Thoracic aorta (tissue), 2 donors: ENCODE measurements at places on chromosomes 16 and 17.

GRCh38 chr16:73011926-73012325 is 36.0 kb downstream of the ZFHX3 start:
- no peak for DNase-seq

DNA sequence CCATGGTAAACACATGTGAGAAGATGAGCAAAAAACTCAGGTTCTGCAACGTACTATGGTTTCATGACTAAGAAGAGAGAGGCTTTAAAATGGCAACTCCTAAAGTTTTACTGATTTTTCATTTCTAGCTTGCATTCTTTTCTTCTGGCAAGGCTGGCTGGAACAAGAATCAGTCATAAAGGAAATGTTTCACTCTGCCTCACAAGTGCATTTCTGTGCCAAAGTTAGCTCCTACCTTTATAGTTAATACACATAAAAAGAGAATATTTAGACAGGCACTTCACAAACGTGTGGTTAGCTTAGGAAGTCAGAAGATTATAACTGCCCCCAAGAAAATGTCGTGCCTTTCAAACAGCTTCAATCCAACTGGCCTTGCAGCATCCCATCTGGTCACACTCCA is 417.1 kb upstream of the CDH11 start:
- no peak for DNase-seq

GRCh38 chr16:20822521-20823325 is 16.4 kb downstream of the REXO5 start:
- no peak for DNase-seq

DNA sequence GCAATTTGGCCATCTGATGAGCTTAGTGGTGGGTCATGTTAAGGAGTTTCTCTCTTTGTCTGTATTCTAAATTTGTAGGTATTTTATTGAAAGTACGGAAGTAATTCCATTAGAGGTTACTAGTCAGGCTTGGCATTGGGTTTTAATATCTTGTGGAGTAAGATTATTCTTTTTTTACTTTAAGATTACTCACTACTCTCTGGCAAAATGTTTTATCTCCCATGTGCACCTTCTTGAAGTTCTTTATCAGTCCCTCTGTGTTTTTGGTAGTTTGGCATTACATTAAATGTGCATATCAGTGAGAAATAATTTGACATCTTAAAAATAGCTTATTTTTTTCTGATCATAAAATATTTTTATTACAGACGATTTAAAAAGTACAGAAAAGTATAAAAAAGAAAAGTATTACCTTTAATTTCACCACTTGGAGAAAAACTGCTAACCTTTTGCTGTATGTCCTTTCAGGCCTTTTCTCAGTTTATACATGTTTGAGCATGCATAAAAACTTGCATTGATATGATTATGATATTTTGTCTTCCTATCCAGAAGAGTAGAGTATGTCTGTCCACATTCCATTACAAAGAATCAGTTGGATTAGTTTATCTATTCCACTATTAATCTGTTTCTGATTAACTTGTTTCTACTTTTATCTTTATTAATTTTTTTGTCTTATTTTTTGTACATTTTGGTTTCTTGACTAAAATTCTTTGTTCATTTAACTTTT is 198.3 kb downstream of the SPECC1 start:
- DNase-seq = no peak

GRCh38 chr16:63890081-63890480 is 1231.8 kb downstream of the CDH11 start:
- DNase-seq = no peak

GRCh38 chr16:65745-66144 is 6.7 kb downstream of the RHBDF1 start:
- DNase-seq = peak; percentile 61

DNA sequence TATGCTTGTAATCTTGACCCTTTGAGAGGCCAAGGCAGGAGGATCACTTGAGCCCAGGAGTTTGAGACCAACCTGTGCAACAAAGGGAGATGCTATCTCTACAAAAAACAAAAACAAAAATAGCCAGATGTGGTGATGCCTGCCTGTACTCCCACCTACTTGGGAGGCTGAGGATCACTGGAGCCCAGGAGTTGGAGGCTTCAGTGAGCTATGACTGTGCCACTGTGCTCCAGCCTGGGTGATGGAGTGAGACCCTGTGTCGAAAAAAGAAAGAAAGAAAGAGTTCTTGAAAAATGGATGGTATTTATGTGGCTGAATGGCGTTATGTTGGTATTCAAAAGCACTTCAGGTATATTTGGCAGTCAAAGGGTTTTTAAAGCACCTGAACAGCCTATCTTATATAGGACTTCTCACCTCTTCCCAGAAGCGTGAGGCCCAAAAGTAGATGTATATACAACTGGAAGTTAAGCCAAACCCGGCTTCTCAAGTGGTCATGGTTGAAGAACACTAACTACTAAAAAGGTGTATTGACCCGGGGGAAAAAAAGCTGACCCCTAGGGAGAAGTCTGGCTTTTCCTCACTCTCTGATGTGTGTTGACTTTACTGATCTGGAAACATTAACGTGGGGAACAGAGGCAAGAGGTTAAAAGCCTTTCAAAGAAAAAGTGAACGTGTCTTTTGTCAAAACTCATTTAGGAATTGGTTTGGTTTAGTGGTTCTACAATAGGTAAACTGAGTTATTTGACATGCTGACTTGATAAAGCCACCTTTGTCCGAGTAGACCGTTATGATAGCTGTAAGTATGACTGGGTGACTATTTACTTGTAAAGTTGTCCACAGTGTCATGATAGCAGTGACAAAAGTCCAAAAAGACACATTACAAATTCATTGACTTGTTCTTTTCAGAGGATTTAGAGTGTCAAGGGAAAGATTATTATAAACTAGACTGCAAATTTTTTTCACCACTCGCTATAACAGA is 183.4 kb downstream of the IRX3 start:
- DNase-seq = no peak

- DNase-seq = no peak
These were observed 178.9 kb downstream of the IRX3 start for GRCh38 chr16:54107583-54108202.

- no peak for DNase-seq
These were observed 12.8 kb downstream of the TSPOAP1 start for GRCh38 chr17:58315750-58316149.

DNA sequence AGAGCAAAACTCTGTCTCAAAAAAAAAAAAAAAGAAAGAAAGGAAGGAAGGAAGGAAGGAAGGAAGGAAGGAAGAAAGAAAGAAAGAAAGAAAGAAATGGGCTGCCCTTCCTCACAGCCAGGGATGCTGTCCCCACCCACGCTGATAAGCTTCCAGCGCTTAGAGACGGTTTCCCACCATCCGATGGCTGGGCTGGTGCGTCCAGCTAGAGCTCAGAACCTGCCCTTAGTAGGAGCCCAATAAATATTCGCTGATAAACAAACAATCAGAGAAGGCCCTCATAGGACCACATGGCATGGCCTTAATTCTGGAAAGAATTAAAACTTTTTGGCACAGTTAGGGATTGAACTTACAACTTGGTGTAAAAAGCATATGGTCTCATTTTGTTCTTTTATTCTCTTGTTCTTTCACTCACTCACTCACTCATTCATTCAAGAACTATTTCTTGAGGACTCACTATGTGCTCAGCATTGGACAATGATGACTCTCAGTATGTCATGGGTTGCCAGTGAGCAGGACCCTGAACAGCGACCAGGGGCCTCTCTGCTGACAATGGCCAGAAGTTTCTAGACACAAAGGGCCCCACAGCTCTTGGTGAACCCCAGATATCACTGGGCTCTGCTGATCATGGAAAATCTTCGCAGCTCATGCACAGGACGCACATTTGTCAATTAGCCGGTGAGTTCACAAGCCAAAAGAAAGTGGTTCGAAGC is 32.5 kb upstream of the TNRC6C start:
- DNase-seq = no peak

DNA sequence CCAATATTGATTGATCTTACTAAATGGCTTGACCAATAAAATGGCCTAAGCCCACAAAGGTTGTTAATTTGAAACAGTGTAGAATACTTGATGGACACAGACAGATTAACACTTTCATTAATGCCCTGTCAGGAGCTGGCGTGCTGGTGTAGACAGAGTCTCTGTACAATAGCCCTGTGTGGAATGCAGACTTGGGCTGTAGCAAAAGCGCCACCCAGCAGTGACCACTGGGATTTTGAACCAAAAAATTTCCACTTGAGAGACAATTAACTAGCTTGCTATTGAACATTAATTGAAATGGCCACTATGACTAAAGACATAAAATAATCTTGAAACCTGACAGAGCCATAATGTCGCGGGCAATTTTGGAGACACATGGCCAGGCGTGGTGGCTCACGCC is 19.7 kb upstream of the GUCY2D start:
- no peak for DNase-seq

GRCh38 chr16:75931043-75931442 is 204.8 kb upstream of the CPHXL start:
- no peak for DNase-seq

GRCh38 chr17:51801626-51802025 is 356.9 kb downstream of the CA10 start:
- no peak for DNase-seq

GRCh38 chr16:9787717-9788116 is 394.5 kb downstream of the GRIN2A start:
- no peak for DNase-seq

GRCh38 chr17:75109046-75109406 is 743 bp upstream of the ARMC7 start:
- no peak for DNase-seq

DNA sequence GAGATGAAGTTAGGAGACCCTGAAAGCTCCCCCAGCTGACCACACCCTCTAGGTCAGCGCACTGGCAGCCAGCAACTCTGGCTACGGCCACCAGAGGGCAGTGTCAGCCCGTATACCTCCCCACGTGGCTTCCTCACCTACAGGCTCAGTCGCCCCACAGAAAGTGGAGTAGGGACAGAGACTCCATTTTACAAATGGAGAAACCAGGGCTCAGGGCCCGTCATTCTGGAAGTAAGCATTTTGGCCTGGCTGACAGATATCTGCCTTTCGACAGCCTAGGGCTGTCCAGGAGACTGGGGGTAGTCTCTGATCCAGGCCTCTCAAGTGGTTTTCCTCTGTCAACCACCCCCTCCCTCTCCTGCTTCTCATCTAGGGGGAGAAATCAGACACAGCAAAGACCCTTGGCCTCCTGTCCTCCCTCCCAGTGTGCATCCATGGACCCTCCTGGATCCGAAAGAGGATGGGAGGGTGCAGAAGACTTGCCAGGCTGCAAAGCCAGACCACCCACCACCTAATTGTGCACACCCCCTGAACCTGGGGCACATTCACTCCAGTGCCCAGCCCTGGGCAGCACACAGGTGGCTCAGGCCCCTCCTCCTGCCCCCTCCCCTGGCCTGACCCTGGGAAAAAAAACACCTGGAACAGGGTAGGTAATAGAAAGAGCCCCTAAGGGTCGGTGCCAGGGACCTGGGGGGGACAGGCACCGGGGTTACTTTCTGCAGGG is 3.8 kb upstream of the HAP1 start:
- DNase-seq = peak; percentile 22

DNA sequence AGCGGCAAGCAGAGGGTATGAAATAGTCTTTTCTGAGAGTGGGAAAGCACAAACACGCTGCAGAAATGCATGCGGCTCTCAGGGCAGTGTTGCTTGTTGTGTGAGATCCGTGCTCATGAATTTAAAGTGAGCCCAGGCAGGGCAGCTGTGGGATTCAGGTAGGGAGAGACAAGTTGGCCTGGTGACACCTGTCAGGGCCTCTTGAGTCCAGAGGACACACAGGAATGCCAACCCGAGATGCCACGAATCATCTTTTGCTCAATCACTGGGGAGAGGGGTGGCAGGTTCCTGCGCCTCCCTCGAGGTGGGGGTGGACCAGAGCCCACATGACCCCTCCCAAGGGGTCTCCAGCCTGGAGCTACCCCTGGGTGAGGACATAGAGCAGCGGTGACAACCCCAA is 211.9 kb downstream of the GSG1L start:
- no peak for DNase-seq

DNA sequence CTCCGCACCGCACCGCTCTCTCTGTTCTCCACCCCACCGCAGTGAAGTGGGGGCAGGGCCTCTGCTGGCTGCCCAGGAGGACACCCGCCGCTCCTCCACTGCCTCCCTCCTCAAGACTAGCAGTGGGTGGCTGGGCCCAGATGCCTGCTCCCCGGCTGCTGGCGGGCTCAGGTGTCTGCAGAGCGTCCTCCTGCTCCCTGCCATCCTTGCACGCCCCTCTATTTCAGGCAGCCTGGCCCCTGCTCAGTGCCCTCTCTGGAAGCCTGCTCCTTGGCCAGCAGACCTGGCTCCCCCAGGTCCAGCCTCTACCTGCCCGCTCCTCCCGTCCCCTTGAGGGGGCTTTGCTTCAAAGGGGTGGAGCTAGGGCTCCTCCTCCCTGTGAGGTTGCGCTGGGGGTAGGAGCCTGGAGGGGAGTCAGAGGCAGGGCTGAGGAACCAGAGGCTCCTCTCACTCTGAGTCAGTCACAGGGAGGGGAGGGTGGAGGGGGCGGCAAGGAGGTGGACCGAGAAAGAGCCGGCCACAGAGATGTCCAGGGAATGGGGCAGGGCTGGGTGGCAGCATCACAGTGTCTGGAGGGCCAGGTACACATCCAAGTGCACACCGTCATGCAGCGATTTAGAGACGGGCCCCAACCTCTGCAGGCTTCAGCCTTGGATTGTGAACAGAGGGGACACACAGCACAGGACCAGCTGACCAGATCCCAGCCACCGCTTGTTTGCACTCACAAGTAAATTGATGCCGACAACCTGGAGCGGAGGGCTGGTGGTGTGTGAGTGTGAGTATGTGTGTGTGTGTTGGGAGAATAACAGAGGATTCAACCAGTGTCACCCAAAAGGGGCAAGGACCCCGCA is 9.8 kb upstream of the TMEM92 start:
- DNase-seq = no peak

- no peak for DNase-seq
These were observed 215.2 kb downstream of the NTN1 start for GRCh38 chr17:9236286-9237052.

DNA sequence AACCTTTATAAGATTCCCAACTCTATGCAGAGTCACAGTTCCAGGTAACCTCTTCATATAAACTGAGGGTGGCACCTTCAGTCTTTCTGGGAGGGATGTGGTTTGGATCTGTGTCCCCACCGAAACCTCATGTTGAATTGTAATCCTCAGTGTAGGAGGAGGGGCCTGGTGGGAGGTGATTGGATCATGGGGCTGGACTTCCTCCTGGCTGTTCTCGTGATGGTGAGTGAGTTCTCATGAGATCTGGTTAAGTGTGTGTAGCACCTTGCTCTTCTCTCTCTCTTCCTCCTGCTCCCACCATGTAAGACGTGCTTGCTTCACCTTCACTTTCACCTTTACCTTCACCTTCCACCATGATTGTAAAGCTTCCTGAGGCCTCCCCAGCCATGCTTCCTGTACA is 30.5 kb downstream of the HS3ST2 start:
- DNase-seq = no peak
